Stimulated activated CD4-positive, alpha-beta T cell treated with anti-CD3 and anti-CD28 coated beads, Interleukin-15, amount 100 ng/mL, for 1 hour (primary cell): ENCODE measurements at places on chromosomes 11 and 22.

DNA sequence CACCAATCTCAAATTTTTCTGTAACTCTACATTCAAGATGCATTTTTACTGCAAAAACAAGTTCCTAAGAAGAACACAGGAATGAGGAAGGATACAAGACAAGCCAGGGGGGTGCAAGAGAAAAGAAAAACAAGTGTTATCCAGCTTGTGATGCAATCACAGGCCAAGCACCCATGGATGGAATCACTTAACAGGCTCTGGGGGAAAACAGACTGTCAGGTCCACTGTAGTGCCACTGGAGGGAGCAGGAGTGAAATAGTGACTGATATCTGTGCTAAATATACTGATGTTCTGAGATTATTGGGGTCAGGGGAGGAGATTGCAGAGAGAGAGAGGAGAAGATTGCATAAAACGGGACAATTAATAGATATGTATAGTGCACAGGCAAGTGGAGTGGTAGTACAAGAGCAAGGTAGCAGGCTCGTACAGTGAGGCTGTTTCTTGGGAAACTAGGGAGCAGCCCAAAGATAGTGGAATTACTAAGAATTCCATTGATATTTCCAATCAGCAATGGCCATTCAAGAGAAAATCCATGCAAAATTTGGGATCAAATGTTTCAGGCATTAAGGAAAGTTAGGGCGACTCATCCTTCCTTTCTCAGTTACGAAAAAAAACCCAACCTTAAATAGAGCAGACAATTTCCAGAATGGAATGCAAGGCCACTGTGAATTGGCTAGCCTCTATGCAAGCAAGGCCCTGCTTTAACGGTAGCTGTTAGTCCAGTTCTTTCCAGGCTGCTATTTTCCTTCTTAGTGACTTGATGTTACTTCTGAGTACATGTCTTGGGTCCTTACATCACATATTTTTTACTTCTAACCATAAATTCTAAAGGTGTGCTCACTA is 52.2 kb upstream of the CEP126 start:
- DNase-seq: no peak

DNA sequence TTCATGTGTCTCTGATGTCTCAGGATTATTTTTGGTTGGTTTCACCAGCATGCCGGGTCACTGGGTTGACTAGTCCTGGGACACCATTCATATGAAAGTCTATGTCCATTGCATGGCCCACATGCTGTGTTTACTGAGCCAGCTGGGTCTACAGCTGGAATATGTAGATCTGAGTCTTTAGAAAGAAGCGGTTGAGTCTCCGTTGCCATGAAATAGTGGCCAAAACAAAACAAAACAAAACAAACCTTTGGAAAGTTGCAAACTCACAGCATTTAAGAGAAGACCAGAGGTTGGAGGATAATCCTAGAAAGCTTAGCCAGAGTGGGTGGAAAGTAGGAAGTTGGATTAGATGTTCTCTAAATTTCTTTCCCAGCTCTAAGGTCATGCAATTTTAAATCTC is 191.8 kb upstream of the NTM start:
- no peak for DNase-seq

GRCh38 chr22:30830907-30831306 is 136.2 kb downstream of the OSBP2 start:
- DNase-seq: no peak

GRCh38 chr11:65427691-65428577 is 5.3 kb downstream of the NEAT1 start:
- DNase-seq: no peak
